ENCODE measurements at places on chromosomes 7 and 10. TPM values are rescaled to one million over a fixed set of nuclear protein-coding genes. Genes with fewer than 3 reads are reported as not detected.

The IFIT1 gene
- 40.8 TPM for total RNA-seq

The FAM13C gene
- total RNA-seq = 5.7 TPM

The CALHM3 gene
- not detected for total RNA-seq

The WEE2 gene
- not detected for total RNA-seq

Measured in bronchial smooth muscle cell (primary cell).